ENCODE measurements at places on chromosomes 6 and 20.

- DNase-seq, result no peak
These were observed 85.4 kb downstream of the HFE start for GRCh38 chr6:26172608-26172968.

GRCh38 chr6:82740072-82740471, 325.6 kb downstream of the UBE3D start:
- no peak for DNase-seq

DNA sequence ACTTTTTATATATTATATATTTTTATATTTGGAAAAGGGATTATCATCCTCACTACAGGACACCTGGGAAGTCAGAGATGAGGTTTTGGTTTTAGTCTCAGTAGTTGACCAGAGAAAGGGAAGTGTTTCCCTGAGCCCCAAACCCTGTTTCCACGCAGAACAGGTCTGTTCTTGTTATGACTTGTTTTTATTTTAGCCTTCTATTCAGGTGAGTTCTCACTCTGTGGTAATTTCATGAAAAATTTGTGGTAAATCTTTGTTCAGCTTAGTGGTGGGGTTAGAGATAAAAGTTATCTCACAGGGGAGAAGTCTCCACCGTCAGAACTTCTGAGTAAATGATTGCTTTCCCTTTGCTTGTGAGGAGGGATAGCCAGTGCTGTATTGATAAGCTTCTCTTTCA, 224.9 kb downstream of the FARS2 start:
- DNase-seq, result no peak

DNA sequence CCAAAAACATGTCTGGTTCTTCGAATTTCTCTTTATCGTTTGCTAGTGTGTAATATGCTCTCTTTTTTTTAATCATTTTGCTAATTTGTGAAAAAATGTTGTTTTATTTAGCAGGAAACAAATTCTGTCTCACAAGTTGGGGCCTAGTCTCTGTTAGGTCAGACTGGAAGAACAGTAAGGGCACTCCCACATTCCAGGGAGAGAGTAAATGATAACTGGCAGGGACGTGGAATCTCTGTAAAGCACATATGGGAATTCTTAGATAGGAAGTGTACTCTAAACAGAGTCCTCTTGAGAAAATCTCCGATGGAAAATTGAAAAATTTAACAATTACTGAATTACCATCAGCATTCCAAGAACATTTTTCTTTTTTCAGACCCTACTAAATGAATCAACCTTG, 16.4 kb upstream of the CCDC28A start:
- no peak for DNase-seq

GRCh38 chr20:51902933-51903332, 100.6 kb upstream of the SALL4 start:
- DNase-seq, result no peak

GRCh38 chr6:117481926-117482239, 591 bp upstream of the DCBLD1 start:
- no peak for DNase-seq

DNA sequence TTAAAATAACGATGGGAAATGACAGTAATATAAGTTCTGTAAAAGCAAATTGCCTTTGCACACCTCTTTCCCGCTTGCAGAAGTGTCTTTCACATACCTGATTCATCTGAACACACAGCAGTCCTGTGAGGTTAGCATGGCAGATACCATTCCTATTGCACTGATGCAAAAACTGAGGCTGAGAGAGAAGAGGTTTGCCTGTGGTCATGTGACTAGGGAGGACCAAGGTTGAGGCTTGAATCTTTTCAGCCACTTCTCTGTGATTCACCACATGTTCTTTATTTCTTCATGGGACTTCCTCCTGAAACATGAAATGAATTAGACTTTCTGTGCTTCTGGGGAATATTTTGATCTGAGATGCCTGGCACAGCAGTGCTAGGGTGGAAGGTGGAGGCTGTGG, 92.9 kb downstream of the VEGFA start:
- DNase-seq, result no peak

DNA sequence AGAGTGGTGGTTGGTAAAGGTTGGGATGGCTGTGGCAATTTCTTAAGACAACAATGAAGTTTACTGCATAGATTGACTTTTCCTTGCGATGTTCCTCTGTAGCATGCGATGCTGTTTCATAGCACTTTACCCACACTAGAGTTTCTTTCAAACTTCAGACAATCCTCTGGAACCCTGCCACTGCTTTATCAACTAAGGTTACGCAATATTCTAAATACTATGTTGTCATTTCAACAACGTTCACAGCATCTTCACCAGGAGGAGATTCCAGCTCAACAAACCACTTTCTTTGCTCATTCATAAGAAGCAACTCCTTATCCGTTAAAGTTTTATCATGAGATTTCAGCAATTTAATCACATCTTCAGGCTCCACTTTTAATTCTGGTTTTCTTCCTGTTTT, 161.2 kb upstream of the NRSN1 start:
- no peak for DNase-seq

DNA sequence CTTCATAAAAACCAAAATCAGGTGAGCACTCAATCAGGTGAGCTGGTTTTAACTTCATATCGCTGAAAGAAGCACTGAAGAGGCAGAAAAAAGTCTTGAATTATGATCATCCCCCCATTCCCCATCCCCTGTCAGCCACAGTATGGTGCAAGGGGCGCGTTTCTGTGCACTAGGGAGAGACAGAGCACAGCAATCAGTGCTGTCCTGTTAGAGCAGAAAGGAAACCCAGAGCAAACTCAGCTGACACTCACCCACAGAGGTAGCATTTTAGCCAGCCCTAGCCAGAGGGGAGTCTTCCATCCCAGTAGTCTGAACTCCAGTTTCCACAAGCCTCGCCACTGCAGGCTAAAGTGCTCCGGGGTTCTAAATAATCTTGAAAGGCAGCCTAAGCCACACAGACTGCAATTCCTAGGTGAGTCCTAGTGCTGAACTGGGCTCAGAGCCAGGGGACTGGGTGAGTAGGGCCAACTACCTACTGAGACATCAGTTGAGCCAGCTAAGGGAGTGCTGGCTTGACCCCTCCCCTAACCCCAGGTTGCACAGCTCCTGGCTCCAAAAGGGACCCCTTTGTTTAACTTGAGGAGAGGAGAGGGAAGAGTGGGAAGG, 1352.6 kb upstream of the GJE1 start:
- DNase-seq, result no peak

DNA sequence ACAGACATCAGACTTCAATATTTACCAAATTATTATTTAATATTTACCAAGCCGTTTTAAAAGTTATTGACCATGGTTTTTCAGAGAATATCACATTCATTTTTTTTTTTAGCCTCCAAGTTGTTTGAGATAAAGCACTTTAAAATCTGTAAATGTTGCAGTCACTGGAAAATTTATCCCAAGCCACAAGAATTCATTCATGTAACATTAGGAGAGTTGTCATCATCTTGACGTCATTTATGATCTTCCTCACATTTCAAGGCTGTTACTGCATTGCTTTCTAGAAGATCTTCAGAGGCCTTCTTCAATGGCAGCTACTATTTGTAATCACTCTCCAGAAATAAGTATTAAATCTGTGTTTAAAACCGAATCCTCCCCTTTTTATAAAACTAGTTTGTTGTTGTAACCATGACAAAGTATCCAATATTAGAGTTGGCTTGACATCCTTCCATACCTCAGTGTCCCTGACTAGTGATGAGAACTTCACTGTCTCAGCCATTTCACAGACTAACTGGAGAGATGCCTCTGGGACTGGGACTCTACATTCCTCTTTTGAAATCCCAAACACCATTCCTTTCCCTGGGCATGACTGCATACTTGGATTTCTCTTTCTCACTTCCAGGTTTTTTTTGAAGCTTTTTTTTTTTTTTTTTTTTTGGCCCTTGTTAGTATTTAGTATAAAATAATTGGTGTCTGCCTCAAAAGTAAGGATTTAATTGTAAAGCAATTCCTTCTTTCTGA, 100.1 kb downstream of the ZFAND3 start:
- no peak for DNase-seq

GRCh38 chr20:31953556-31954148, 1.8 kb upstream of the PDRG1 start:
- DNase-seq, result no peak

DNA sequence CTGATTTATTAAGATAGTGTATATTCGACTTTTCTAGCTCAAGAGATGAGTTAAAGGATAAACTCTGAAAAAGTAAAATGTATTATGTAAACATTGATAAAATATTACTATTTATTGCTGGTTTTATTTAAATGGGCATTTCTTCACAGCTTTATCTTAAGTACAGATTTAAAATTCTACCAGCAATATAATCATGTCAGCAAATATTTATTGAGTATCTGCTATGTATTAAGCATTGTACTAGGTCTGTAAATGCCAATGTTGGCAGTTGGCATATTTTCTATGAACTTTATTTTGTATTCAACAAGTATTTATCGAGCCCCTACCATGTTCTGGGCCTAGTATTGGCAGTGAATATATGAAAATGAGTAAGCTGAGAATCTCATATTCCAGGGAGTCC, 231.0 kb downstream of the FARS2 start:
- DNase-seq, result no peak

DNA sequence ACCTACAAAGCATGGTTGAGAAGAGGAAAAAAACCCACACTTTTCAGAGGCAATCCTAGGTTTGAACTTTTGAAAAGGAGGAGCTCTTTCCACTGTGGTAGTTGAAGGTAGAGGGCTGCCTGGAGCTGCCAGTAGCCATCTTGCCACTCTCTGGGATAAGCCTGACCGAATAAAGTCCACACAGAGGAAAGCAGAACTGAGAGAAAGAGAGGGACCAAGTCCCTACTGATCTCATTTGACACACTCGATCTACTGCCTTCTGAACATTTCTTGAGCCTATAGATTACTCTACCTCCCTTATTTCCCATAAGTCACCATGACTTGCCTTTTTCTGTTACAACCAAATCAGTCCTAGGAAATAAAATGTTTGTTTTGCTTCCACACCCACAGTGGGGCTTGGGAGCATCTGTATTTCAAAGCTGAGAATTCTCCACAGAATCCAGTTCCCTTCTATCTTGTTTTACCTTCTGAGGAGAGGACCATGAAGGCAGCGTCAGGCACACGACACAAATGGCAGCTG, 147.0 kb upstream of the PTPRK start:
- DNase-seq, result no peak

DNA sequence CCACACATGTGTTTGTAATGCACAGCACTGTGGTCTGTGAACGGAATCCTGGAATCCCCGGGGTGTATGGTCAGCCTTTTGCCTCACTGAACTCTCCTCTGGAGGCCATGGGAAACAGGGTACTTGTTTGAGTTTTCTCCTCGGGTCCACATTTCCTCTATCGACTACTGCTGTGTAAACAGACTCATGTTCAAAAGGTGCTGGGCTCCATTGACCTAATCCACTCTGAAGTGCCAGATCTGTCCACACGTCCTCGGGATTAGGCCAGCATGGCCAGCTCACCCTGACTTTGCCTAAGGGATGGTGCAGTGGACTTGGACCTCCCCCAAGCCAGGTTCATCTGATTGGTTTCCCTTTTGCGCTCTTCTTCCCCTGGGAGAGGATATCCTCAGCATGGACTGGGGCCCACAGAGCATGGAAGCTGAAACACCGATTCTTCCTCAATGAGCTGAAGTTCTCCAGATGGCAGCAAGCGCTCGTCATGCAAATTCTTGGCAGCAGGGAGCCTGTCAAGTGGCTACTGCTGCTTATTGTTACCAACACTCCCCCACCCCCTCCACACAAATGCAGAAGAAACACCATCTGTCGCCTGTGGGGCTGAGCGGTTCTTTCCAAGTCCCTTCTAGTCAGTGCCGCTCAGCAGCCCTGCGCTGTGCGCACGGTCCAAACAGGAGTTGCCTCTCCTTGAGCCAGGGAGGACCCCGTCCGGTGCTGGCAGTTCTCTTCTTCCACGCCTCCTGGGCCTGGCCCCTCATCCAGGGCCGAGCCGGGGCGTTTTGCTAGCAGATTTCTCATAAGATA, 292.6 kb upstream of the MARCKS start:
- no peak for DNase-seq

- DNase-seq, result no peak
These were observed 1.5 kb downstream of the MTHFD1L start for GRCh38 chr6:150866991-150867501.

GRCh38 chr6:142925575-142926110, 19.3 kb downstream of the HIVEP2 start:
- DNase-seq, result no peak

GRCh38 chr20:40481743-40482458, 207.1 kb downstream of the MAFB start:
- DNase-seq, result no peak

GRCh38 chr6:80341330-80341729, 234.9 kb downstream of the BCKDHB start:
- no peak for DNase-seq

DNA sequence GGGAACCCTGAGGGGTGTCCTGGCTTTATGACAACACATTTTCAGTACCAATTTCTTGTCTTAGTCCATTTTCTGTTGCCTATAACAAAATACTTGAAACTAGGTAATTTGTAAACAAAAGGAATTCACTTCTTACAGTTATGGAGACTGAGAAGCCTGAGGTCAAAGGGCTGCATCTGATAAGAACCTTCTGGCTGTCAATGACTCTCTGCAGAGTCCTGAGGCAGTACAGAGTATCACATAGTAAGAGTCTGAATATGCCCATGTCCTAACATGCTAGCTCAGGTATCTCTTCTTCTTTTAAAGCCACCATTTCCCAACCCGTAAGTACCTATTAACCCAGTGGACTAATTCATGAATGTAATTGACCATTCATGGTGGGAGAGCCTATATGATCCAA, 1458.6 kb upstream of the EYS start:
- DNase-seq, result no peak

- DNase-seq, result no peak
These were observed 1.6 kb downstream of the LPA start for GRCh38 chr6:160662429-160662828.

GRCh38 chr6:21158149-21158548, 435.4 kb upstream of the SOX4 start:
- DNase-seq, result no peak

DNA sequence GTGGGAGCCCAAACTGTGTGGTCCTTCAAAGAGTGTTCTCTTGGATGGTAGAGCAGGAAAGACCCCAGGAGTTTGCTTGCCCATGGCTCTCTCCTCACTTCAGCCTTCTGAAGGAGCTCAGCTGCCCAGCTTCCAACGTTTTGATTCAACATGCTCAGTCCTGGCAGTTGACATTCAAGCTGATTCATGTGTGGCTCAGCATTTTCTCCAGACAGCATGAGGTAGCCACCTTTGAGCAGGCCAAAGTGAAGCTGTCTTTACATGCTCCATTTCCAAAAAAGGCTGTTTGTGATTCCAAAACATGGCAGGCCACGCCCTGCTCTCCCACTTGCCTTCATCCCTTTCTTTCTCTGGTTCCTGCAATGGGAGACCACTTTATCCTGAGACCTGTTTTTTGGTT, 280.2 kb downstream of the TBC1D7 start:
- no peak for DNase-seq

DNA sequence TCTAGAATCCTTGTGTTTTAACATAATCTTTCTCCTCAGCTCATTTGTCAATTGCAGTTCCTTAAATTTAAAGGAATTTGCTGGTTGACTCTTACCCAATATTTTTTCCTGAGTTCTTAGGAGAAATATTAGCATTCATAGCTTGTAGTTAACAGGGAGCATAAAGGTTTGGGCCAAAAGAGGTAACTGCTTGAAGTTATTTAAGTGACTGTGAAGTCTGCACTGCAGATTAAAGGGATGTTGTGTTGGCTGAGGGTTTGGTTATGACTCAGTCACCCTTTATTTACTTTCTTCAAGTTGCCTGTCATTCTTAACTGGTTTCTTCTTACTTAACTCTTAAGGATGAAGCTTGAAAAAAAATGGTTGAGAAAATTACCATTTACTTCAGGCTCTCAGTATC, 220.3 kb upstream of the LAMP5 start:
- no peak for DNase-seq
